Natural killer cell treated with Interleukin-12 subunit alpha and Interleukin-12 subunit beta and Interleukin-15 and Interleukin-18, amount 100 ng/mL, for 72 hours (primary cell): ENCODE measurements at places on chromosomes 3 and 15. TPM values are rescaled to one million over a fixed set of nuclear protein-coding genes. Genes with fewer than 3 reads are reported as not detected.

GRCh38 chr15:82177291-82178010 lies 85.1 kb downstream of the EFL1 start:
- peaks cover 18% of the 10 kb centered on the region for H3K4me1 ChIP-seq
- H3K36me3 ChIP-seq: no peaks in the 10 kb centered on the region
- H3K27ac ChIP-seq: no peak overlapping the region
- DNase-seq: no peak
- H3K4me3 ChIP-seq: no peak overlapping the region
- no peaks in the 10 kb centered on the region for H3K27me3 ChIP-seq

PP2D1 gene
- not detected for total RNA-seq

DNA sequence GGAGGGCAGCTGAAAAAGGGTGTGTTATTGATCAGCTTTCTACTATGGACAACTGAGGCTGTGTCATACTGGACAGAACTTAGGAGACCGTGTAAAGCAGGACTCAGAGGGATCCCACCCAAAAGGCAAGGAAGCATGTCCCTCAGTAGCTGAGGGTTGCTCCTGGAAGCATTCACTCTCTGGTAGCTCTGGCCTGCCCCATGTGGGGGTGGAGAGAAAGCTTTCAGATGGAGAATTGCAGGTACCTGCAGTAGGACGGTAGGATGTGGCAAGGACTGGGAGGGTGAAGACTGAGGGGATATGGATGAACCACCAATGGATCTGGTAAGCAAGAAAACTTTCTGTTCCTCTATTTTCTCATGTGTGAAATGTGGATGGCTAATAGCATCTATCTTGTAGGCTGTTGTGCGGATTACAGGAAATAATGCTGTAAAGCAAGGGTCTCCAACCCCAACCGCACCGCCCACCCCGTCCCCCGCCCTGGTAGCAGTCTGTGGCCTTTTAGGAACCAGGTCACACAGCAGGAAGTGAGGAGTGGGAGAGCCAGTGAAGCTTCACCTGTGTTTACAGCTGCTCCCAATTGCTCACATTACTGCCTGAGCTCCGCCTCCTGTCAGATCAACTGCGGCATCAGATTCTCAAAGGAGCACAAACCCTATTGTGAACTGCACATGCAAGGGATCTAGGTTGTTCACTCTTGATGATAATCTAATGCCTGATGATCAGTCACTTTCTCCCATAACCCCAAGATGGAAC lies 157.7 kb upstream of the PROK2 start:
- H3K36me3 ChIP-seq: no peaks in the 10 kb centered on the region
- no peak for DNase-seq
- no peaks in the 10 kb centered on the region for H3K4me1 ChIP-seq
- no peak overlapping the region for H3K27ac ChIP-seq

DNA sequence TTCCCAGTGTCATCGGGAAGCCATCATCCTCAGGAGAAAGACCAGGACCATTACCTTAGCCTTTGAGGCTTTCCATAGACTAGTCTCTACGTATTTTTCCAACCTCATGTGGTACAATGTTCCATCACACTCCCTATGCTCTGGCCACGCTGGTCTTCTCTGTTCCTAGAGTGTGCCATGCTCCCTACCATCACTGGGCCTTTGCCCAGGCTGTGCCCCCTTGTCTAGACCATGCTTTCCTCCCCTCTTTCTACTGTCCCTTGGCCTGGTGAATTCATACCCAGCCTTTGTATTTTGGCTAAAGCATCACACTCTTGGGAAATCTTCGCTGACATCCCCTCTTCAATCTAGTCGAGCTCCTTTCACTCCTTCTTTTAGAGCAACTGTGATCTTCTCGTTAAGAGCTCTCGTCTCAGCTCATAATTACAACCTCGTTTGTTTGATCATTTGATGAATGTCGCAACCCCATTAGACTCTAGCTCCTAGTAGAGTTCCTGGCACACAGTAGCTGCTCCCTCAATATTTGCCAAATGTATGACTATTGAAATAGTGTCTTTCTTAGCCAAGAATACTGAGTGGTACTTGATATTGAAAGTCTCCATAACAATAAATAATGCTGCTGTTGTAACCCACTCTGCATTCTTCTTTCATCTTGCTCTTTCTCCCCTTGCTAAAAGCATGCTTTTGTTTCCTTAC lies 100.2 kb upstream of the FAM3D start:
- DNase-seq: no peak
- H3K36me3 ChIP-seq: peaks cover 7% of the 10 kb centered on the region
- H3K4me3 ChIP-seq: no peak overlapping the region
- H3K27ac ChIP-seq: no peak overlapping the region

DNA sequence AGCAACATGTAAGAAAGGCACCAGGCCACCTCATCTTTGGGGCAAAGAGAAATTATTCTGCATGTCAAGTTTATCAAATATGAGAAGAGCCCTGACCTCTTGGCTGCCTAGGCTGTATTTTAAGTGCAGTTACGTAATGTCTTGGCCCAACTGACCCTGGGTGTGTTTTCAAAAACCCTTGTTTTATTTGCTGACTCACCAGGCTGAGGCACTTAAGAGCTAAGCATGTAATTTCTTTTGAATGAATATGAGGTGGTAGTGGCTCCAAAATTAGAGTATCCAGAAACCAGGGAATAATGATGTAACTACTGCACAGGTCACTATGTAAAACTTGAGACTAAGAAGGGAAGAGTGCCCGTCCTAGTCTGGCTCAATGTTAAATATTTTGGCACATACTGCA lies 24.3 kb downstream of the PGPEP1L start:
- no peak for DNase-seq

DNA sequence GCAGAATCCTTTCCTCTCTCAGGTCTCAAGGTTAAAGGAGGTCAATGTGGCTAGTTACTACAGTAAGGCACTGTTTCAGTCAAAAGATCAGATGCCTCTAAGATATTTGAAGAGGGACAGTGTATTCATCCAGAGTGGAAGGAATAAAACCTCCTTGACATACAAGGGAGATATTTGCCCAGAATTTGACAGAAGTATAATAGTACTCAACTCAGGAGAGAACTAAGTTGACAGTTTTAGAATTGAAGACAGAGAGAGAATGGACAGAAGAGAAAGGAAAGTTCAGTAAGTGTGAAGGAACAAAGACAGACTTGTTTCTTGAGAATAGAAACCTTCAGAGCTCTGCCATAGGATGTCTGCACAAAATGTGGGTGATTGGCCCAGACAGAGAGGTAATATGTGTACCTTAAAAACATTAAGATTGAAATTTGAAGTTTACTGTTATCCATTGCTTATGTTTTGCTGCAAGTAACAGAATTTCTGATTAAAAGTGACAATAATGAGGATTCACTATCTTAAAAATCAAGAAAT lies 507.1 kb downstream of the IGSF11 start:
- H3K36me3 ChIP-seq: no peaks in the 10 kb centered on the region
- H3K27ac ChIP-seq: no peak overlapping the region
- DNase-seq: no peak
- no peaks in the 10 kb centered on the region for H3K4me1 ChIP-seq

HIGD2B gene
- total RNA-seq: 0.39 TPM

VILL gene
- total RNA-seq: 16.9 TPM
